Naive thymus-derived CD4-positive, alpha-beta T cell (primary cell): ENCODE measurements at places on chromosomes 1 and 21. TPM values are rescaled to one million over a fixed set of nuclear protein-coding genes. Genes with fewer than 3 reads are reported as not detected.

DNA sequence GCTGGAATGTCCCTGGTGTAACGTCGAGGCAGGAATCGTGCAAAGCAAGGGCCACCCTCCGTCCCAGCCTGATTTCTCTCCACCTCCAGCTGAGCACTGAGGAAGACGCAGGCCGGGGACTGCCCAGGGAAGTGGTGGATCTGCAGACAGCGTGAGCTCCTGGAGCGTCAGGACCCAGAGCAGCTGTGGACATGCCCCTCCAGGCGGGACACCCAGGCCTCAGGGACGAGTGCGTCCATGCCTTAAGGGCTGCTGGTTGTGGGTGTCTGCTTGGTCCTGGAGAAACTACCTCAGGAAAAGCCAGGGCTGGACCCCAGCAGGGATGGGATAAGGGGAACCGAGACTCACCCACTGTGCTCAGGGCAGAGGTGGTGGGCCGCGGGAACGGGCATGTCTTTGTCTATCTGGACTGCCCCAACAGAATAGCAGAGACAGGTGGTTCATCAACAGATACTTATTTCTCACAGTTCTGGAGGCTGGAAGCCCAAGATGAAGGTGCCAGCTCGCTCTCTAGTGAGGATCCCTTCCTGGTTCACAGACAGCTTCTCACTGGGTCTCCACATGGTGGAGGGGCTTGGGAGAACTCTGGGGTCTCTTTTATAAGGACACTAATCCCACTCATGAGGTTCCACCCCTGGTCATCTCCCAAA lies 5.8 kb upstream of the MMEL1 start:
- DNase-seq: no peak

GRCh38 chr1:247448107-247448791 lies 9.7 kb downstream of the OR2B11 start:
- peak; percentile 12 for DNase-seq

- no peak for DNase-seq
Measured at GRCh38 chr21:17786851-17787181, 32.3 kb downstream of the C21orf91 start.

GRCh38 chr1:245591346-245592188 lies 436.8 kb downstream of the KIF26B start:
- DNase-seq: no peak

GRCh38 chr1:222769971-222770620 lies 33.1 kb downstream of the FAM177B start:
- DNase-seq: no peak

- no peak for DNase-seq
Measured at GRCh38 chr1:69846267-69846666, 278.5 kb downstream of the LRRC7 start.

- no peak for DNase-seq
Measured at GRCh38 chr21:46634966-46635323, 529 bp upstream of the PRMT2 start.

DNA sequence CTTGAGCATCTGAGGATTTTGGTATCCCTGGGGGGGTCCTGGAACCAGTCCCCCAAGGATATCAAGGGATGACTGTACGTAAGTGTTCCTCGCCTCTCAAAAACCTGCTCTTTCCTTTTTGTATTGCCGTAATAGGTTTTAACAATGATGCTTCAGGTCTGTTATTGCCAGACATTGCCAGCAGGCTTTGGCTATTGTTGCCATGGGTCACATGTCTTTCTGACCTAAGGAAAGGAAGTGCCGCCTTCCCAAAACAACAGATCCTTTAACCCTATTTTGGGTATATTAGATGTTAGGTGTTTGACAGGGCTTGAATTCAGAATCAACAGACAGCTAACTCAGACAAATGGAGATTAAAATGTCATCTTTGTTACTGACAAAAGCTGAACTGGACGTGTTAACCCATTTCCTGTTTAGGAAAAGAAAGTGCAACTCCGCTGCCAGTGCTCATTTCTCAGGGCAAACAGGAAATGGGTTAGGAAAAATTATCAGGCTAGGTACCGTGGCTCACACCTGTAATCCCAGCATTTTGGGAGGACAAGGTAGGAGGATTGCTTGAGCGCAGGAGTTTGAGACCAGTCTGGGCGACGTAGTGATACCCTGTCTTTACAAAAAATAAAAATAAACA lies 12.4 kb upstream of the PRPF38B start:
- DNase-seq: no peak

GRCh38 chr1:243390162-243390791 lies 134.4 kb downstream of the SDCCAG8 start:
- DNase-seq: peak; percentile 1

GRCh38 chr1:47991673-47992072 lies 5.5 kb downstream of the TRABD2B start:
- DNase-seq: no peak

Gene ATAD3C
- polyA plus RNA-seq: 0.64 TPM

Gene ERG
- polyA plus RNA-seq: not detected

Gene GABRD
- polyA plus RNA-seq: 0.31 TPM

Gene KRTAP13-4
- polyA plus RNA-seq: not detected

Gene TBX19
- polyA plus RNA-seq: 1.1 TPM
